NT2/D1 (cell line): ENCODE measurements at places on chromosomes 3 and 15.

- DNase-seq: no peak
These were observed 4.2 kb downstream of the RAP2B start for GRCh38 chr3:153166206-153166605.

DNA sequence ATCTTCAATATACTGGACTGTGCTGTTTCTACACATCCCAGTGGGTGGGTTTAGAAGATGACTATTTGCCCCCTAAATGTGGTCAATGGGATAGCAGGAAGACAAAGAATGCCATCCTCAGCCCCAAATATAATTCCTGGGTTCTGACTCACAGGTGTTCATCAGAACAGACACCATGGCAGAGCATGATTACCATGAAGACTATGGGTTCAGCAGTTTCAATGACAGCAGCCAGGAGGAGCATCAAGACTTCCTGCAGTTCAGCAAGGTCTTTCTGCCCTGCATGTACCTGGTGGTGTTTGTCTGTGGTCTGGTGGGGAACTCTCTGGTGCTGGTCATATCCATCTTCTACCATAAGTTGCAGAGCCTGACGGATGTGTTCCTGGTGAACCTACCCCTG lies 3.0 kb downstream of the CXCR6 start:
- no peak for DNase-seq

DNA sequence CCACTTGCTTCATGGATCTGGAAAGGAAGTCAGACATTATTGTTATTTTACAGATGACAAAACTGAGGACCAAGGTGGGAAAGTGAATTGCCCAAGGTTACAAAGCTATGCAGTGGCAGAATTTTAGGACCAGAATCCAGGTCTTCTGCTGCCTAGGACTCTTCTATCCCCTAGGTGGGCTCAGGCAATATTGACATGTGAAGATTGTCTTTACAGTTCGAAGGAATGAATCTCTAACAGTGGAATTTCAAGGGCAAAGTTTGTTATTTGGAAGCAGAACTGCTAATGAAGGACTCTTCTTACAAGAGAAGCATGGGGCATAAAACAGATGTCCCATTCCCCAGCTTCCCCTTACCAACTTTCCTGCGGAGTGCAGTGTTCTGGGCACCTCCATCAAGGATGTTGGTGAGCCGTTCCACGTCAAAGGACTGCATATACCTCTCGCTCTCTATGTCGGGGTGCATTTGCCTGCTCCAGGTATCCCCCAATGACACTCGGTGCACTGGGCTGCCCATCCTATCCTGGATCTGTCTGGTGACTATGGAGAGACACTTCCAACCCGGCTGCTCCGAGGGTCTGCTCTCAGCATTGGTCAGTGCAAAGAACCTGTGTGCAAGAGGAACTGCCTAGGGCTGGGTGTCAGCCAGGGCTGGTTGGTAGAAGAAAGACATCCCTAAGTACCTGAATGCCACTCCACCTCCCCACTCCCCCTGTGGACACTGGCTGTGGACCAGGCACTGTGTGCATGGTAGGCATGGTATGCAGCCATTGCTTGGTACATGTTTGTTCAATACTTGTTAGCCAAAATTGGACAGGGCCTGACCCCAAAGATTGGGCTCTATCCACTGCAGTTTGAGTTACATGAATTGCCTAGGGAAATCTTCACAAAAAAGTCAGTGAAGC lies 2.1 kb downstream of the ACOX2 start:
- no peak for DNase-seq

DNA sequence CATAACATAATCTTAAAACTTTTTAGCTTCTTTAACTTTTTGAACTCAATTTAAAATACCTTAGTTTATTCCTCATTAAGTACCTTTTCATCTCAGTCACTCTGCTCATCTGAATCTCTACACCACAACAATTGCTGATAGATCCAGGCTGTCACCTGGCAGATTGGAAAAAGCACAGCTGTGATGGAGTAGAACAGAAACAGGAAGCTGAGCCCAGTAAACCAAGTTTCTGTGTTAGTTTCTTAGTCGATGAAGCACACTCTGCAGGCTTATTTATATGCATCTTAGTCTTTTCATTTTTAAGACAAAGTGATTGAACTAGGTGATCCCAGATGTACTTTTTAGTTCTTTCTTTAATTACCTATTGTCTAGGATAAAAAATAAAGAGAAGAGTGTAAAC lies 1398.0 kb upstream of the ALCAM start:
- no peak for DNase-seq

GRCh38 chr3:126552688-126553283 lies 5.9 kb downstream of the C3orf22 start:
- no peak for DNase-seq

DNA sequence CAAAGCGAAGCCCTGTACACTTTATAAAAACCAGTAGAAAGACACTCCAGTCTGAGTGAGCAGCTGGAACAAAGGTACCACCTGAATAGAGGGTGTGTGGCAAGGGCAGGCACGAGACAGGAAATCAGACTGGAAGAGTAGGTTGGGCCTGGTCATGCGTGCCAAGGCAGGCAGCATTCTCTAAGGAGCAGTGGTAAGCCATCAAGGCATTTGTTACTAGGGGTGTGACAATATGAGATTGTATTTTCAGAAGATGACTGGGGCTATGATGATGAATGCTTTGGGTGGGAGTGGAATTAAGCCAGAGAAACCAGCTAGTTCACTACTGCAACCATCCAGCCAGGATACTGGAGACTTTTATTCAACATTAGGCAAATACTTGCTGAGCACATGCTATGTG lies 5.0 kb downstream of the JMJD7 start:
- DNase-seq: no peak

DNA sequence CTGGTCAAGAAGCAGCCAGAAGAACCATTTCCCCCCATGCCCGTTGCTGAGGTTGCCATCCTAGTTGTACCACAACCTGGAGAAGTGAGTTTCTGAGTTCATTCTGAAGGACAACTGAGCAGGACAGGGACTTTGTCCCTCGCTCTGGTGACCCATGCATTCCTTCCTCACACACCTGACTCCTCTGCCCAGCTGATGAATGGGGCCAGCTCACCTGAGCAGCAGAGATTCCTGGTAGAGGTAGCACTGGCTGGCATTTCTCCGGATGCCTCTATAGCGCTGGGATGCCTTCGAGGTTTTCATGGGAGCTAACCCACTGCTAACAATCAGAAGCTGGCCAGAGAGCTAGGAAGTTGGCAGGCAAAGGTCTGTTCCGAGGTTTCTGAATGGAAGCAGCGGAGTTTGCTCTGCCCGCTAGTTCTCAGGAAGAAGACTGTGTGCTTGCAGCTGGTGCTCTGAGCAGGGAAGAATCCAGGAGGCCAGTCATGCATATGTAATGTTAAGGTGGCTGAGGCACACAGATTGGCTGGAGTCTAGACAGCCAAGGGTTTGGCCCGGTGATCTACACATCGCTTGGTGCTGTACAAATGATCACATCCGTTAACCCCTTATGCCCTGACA lies at the start of gene TMC3:
TMC3 (minus strand) TSS at position 439 of the 621 bp plus-strand sequence; CDS start at position 303, 136 bp downstream.
- no peak for DNase-seq
